ENCODE measurements at places on chromosomes 4 and X. TPM values are rescaled to one million over a fixed set of nuclear protein-coding genes. Genes with fewer than 3 reads are reported as not detected.

DNA sequence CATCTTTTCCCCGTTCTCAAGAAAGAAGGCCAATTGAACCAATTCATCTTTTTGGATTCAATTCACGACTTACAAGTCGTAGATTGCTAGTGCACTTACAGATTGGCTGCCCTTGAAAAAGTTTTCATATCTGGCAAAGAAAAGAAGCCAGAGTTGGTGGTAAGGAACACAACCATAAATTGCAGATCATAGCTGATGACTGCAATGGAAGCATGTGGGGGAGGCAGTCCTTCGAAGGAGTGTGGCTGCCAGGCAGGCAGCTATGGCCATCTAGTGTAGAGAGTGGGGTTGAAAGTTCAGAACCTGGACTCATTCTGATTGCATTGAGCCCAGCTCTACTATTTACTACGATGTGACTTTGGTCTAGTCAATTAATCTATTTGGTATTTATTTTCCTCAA is 4.5 kb downstream of the GPM6A start:
- H3K4me3 ChIP-seq, result no peak overlapping the region
- DNase-seq, result no peak
- no peaks in the 10 kb centered on the region for H3K4me1 ChIP-seq
- no peaks in the 10 kb centered on the region for H3K36me3 ChIP-seq
- H3K27ac ChIP-seq, result no peak overlapping the region

- DNase-seq, result no peak
- H3K4me1 ChIP-seq, result peaks cover 25% of the 10 kb centered on the region
- peaks cover 2% of the 10 kb centered on the region for H3K27me3 ChIP-seq
- no peak overlapping the region for H3K27ac ChIP-seq
Observed at GRCh38 chr4:15374656-15375055, 53.2 kb upstream of the C1QTNF7 start.

GRCh38 chrX:41963348-41963747 is 40.0 kb upstream of the CASK start:
- H3K27me3 ChIP-seq, result peaks cover 2% of the 10 kb centered on the region
- no peak for DNase-seq
- H3K4me1 ChIP-seq, result no peaks in the 10 kb centered on the region
- no peak overlapping the region for H3K27ac ChIP-seq
- no peak overlapping the region for H3K4me3 ChIP-seq
- H3K36me3 ChIP-seq, result no peaks in the 10 kb centered on the region

GRCh38 chrX:40100537-40101429 is 3.0 kb upstream of the BCOR start:
- no peak overlapping the region for H3K27ac ChIP-seq
- no peak overlapping the region for H3K4me3 ChIP-seq
- no peaks in the 10 kb centered on the region for H3K27me3 ChIP-seq
- H3K4me1 ChIP-seq, result peaks cover 12% of the 10 kb centered on the region
- no peaks in the 10 kb centered on the region for H3K36me3 ChIP-seq

GRCh38 chr4:128601991-128602695 is 207.4 kb upstream of the JADE1 start:
- H3K36me3 ChIP-seq, result no peaks in the 10 kb centered on the region
- DNase-seq, result no peak
- H3K4me3 ChIP-seq, result no peak overlapping the region
- peaks cover 13% of the 10 kb centered on the region for H3K27me3 ChIP-seq

GRCh38 chr4:141884070-141884469 is 247.7 kb downstream of the IL15 start:
- no peak overlapping the region for H3K27ac ChIP-seq
- DNase-seq, result no peak
- H3K4me3 ChIP-seq, result no peak overlapping the region
- no peaks in the 10 kb centered on the region for H3K4me1 ChIP-seq
- H3K27me3 ChIP-seq, result no peaks in the 10 kb centered on the region
- no peaks in the 10 kb centered on the region for H3K36me3 ChIP-seq

DNA sequence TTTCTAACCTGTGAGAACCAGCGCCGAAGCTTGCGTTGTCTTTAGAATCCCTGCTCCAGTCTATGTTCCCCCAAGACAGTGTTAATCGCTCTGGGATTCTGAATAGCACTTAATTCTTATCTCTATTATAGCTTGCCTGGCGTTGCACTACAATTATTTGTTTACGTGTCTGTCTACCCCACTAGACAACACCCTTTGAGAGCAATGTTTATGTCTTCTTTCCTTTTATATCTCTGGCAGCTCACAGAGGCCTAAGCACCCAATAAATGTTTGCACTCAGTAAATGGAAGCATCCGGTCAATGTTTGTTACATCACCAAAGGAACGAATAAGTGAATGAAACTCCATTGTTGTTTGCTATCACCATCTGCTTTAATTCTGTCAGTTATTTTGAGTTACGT is 4.8 kb upstream of the NHS start:
- H3K27me3 ChIP-seq, result peaks cover 18% of the 10 kb centered on the region
- H3K27ac ChIP-seq, result no peak overlapping the region
- no peaks in the 10 kb centered on the region for H3K36me3 ChIP-seq
- DNase-seq, result no peak

DNA sequence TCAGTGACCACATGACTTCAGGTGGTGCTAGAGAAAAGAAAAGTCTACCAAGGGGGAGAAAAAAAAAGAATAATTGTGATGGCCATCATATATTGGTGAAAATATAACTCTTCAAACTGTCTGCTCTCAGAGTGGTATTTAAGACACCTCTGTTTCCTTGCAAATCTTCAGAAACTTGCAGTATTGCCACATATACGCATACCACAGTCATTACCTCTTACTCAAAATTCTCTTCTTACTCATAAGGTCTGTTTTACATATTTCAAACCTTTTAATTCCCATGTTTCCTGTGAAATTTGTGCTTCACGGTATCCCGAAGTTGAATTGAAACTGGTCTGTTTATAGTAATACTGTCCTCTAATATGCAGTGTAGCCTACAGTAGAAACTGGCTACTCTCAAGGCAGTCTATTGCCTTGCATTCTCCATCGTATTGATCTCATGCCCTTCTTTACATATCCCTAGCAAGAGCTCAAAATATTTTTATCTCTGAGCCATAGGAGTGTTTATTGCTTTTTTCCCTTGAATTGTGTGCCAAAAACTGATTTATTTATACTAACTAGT is 34.7 kb upstream of the LHFPL1 start:
- H3K27me3 ChIP-seq, result peaks cover 14% of the 10 kb centered on the region
- H3K4me1 ChIP-seq, result no peaks in the 10 kb centered on the region
- no peaks in the 10 kb centered on the region for H3K36me3 ChIP-seq
- no peak overlapping the region for H3K27ac ChIP-seq

- no peaks in the 10 kb centered on the region for H3K36me3 ChIP-seq
- no peak overlapping the region for H3K4me3 ChIP-seq
- H3K27ac ChIP-seq, result no peak overlapping the region
- H3K27me3 ChIP-seq, result no peaks in the 10 kb centered on the region
Observed at GRCh38 chrX:120512627-120513026, 43.5 kb upstream of the LAMP2 start.

- DNase-seq, result peak; percentile 37
- no peak overlapping the region for H3K4me3 ChIP-seq
- no peak overlapping the region for H3K27ac ChIP-seq
- H3K36me3 ChIP-seq, result no peaks in the 10 kb centered on the region
- peaks cover 18% of the 10 kb centered on the region for H3K27me3 ChIP-seq
- no peaks in the 10 kb centered on the region for H3K4me1 ChIP-seq
Observed at GRCh38 chr4:140851032-140851636, 94.9 kb upstream of the TBC1D9 start.

DNA sequence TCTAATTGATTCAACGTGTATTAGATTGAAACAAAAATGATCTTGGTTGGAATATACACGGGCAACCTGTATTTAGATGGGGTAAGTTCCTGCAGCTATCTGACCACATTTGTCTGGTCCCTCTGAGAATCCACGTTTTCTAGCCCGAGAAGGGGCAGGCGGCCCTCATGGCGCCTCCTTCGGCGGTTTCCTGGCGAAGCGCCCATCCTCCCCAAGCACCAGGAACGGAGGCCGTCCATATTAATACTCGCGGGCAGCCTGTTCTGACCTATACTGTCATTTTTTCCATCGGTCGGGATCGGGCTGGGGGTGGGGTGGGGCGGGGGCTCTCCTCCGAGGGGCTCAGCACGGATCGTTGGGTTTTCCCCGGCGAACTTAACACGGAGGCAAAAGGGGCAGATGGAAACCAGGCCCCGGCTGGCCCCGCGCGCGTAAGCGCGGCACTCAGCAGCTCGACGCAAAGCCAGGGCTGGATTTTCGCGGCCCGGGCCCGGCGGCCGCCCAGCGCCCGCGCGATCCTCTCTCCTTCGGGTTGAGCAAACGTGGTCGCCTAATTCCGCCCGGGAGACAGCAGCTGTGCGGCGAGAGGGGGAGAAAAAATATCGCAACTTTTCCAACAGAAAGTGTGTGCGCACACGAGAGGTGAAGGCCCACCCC is 77.2 kb upstream of the BCOR start:
- DNase-seq, result peak; percentile 73
- H3K27ac ChIP-seq, result peak overlapping the region; percentile 99
- H3K36me3 ChIP-seq, result peaks cover 8% of the 10 kb centered on the region
- no peaks in the 10 kb centered on the region for H3K27me3 ChIP-seq

- H3K27ac ChIP-seq, result no peak overlapping the region
- H3K4me3 ChIP-seq, result no peak overlapping the region
- no peak for DNase-seq
- H3K27me3 ChIP-seq, result no peaks in the 10 kb centered on the region
- H3K4me1 ChIP-seq, result no peaks in the 10 kb centered on the region
Observed at GRCh38 chrX:97367125-97367524, 483.4 kb downstream of the RPA4 start.

- H3K27ac ChIP-seq, result no peak overlapping the region
- H3K4me3 ChIP-seq, result no peak overlapping the region
- H3K4me1 ChIP-seq, result no peaks in the 10 kb centered on the region
- no peak for DNase-seq
Observed at GRCh38 chr4:137524725-137525369, 7.4 kb downstream of the PCDH18 start.

DNA sequence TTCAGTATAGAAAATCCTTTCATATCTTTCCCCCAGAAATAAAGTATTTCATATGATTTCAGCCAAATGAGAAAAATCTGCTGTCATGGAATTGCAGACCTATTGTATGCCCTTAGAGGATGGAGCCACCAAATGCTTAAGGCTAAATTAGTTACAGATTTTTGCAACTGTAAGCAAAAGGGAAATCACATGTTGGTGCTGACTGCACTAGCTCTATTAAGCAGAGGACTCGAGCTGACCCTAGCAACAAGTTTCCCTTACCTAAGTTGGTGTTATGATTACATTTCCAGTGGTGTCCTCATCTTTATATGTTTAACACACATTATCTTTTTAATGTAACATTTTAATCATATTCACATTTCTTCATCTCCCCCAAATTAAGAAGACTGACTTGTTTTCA is 58.3 kb upstream of the DOCK11 start:
- no peak overlapping the region for H3K4me3 ChIP-seq
- H3K27me3 ChIP-seq, result no peaks in the 10 kb centered on the region
- no peaks in the 10 kb centered on the region for H3K4me1 ChIP-seq
- no peak for DNase-seq

DNA sequence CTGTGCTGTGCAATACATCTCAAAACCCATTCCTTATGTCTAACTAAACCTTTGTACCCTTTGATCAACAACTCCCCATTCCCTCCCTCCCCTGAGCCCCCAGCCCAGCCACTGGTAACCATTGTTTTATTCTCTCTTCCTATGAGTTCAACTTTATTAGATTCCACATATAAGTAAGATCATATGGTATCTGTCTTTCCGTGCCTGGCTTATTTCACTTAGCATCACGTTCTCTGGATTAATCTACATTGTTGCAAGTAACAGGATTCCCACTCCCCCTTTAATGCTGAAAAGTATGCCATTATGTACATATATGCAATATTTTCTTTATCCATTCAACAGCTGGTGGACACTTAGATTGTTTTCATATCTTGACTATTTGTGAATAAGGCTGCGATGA is 119.4 kb downstream of the RNF150 start:
- no peak for DNase-seq
- no peaks in the 10 kb centered on the region for H3K27me3 ChIP-seq

DNA sequence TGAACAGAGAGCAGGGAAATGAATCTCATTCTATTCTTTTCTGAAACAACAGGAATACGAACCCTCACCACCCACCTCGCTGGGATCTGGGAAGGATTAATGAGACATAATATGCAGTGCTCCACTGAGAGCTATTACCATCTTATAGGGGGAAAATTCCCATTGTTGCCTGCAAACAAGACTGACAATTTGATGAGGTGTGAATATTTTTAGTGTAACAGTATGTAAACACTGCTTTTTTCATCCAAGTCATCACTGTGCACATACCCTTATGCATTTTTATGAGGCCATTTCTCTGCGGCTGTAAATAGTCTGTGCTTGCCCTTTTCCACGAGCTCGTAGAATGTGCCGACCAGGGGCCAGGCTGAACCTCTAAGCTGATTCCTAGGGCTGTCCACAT is 285.6 kb upstream of the CPEB2 start:
- no peak for DNase-seq
- no peaks in the 10 kb centered on the region for H3K36me3 ChIP-seq
- H3K4me3 ChIP-seq, result no peak overlapping the region
- peaks cover 16% of the 10 kb centered on the region for H3K27me3 ChIP-seq
- H3K4me1 ChIP-seq, result no peaks in the 10 kb centered on the region

DNA sequence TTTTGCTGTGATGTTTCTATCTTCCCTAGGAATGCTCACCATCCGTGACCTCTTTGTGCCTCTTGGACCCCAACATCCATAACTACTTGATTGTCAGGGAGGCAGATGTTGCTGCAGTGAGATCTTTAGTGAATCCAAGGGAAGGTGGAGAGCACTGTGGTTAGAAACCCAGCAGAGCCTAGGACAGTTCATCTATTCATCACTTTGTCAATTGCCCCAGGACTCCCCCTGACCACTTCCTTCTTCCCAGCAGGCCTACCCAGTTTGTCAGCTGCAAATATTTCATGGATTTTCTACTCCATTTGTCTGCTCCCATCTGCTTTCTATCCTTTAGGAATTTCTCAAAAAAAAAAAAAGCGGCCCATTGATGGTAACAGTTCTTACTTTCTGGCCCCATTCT is 942.8 kb downstream of the PCDH7 start:
- DNase-seq, result no peak
- H3K27ac ChIP-seq, result no peak overlapping the region
- no peak overlapping the region for H3K4me3 ChIP-seq
- no peaks in the 10 kb centered on the region for H3K36me3 ChIP-seq
- H3K27me3 ChIP-seq, result no peaks in the 10 kb centered on the region

DNA sequence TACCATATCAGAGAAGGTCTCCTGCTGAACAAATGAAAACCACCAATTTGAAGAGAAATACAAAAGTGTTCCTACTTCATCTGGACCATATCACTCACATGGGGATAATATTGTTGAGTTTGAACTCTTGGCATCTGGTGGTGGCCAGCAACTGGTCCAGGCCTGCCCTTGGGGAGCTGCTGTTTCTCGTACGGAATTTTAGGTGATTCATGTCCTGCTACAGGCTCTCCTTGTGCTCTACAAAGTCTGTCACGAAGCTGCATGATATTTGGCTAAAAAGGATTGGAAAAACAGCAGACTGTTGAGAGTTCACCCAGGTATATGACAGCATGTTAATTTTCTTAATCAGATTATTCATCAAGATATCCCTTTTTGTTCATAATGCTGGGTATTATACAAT is 42.2 kb downstream of the SEC31A start:
- peaks cover 3% of the 10 kb centered on the region for H3K4me1 ChIP-seq
- H3K27me3 ChIP-seq, result no peaks in the 10 kb centered on the region
- no peak overlapping the region for H3K4me3 ChIP-seq

- no peaks in the 10 kb centered on the region for H3K27me3 ChIP-seq
- no peak overlapping the region for H3K27ac ChIP-seq
- DNase-seq, result no peak
- H3K4me1 ChIP-seq, result peaks cover 7% of the 10 kb centered on the region
- peaks cover 4% of the 10 kb centered on the region for H3K36me3 ChIP-seq
Observed at GRCh38 chrX:77925764-77926163, 15.3 kb downstream of the ATP7A start.

AFF2 gene
- total RNA-seq, result 1.3 TPM

HHIP gene
- not detected for total RNA-seq

FMR1NB gene
- not detected for total RNA-seq

CT45A1 gene
- not detected for total RNA-seq

MGARP gene
- 0.21 TPM for total RNA-seq
